Glomerular endothelial cell (primary cell): ENCODE measurements at places on chromosomes 2 and 18. TPM values are rescaled to one million over a fixed set of nuclear protein-coding genes. Genes with fewer than 3 reads are reported as not detected.

The SLC38A11 gene
- 0.34 TPM in 1 of 2 replicates, not detected in the other for total RNA-seq

The PHOSPHO2 gene
- 0.29 and 4.4 TPM in 2 replicates for total RNA-seq

GRCh38 chr18:31649978-31650719, 34.2 kb downstream of the B4GALT6 start:
- no peak for DNase-seq

DNA sequence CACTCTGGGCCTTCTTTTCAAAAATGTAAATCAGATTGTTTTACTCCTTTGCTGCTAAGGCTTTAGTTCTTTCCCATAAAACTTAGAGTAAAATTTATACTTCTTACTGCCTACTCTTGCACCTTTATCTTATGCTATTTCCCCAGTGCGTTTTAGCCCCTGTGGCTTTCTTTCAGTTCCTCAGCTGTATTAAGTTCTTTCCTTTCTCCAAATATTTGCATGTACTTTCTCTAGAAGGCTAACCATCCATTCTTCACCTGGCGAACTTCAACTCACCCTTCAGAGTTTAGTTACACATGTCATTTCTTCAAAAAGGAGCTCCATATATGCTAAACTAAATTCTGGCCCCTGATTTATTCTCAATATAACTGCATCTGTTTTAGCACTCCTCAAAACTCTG, 160.7 kb downstream of the FSHR start:
- no peak for DNase-seq

- no peak for DNase-seq
Observed at GRCh38 chr2:205827809-205828365, 145.6 kb downstream of the NRP2 start.

DNA sequence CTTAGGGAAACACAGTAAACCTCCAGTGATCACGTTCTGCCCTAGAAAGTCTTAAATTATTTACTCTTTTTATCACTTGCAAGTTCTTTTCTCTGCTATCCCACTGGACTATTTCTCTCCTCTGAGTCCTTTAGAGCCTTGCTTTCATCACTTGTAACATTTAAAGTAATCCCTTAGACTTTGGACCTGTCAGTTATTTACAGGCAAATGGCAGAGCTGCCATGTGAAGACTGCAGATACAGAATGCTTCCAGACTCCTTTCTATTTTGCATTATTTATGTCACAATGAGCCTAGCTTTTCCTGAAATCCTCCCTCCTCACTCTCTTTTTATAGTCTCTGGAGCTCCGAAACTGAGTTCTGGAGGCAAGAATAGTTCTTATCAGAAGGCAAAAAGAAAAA, 325.6 kb upstream of the TRIB2 start:
- DNase-seq, result no peak

- no peak for DNase-seq
Observed at GRCh38 chr2:63029058-63029457, 21.6 kb upstream of the OTX1 start.

GRCh38 chr2:230863031-230863430, 1.7 kb upstream of the ITM2C start:
- DNase-seq, result no peak
